ENCODE measurements at places on chromosomes 2 and 18.

DNA sequence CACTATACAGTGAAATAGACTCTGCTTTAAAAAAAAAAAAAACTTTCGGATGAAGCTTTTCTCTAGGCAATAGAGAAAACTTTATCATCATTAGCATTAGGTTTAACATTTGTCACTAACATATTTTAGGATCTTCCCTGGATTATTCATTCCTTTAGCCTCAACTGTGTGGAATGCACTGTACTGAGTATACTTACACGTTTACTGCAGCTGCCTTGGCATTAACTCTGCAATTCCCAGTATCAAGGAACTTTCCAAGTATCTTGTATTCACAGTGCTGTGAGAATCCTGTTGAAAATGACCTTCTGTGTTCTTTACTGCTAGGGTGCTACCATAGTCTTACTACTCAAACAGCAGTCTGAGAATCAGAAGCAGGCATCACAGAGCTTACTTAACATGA lies 328.2 kb upstream of the COL3A1 start:
- no peak for DNase-seq

GRCh38 chr2:216784456-216784855 lies 75.4 kb downstream of the TNP1 start:
- DNase-seq: no peak

DNA sequence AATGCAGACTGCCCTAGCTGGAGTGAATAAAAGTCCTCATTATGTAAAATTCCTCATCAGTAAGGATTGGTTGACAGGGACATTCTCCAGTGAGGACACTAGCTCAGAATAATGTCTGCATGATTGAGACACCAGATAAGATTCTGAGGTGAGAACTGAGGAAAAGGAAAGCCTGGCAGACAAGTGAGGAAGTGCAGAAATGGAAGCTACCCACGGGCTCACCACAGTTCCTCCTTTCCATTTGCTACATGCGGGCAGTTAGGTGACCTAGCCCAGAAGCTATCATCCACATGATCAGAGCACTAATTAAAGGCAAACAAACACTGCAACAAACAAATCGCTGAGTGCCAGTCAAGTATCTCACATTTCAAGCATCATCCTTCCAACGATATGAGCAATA lies 27.7 kb downstream of the NETO1 start:
- no peak for DNase-seq

DNA sequence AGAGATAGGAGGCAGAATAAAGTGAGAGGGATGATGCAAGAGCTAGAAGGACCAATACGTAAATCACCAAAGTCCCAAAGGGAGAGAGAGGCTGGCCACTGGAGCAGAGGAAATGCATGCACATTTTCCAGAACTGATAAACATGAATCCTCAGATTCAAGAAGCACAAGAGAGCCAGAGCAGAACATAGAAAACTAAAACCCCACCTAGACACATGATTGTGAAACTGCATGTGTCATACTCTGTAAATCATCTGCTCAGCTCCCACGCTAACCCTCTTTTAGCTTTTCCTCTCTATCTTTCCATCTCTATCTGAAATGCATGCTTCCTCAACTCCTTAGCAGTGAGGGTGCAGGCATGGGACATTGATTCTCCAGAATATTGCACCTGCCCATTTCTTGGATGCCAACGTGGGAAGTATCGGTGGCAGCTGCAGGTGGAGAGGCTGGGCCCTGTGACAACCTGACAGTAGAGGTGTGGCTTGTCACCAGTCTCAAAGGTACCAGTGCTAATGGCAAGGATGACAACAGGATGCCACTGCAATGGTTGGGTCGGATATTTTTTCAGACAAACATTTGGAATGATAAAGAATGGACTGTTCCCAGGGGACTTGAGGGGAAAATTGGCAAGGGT lies 89.3 kb upstream of the OTOS start:
- no peak for DNase-seq

DNA sequence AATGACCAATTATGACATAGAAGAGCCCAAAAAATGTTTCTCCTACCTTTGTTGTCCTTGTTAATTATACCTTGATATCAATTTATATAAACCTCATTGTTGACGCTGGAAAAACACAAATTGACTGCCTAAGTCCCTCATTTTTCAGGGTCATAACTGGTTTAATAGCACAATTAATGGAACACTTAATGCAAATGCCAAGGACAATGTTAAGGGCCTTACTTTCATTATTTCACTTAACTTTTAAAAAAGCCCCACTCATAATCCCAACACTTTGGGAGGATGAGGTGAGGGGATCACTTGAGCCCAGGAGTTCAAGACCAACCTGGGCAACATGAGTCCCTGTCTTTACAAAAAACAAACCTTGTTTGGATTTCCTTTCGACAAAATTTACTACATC lies 3.5 kb upstream of the STPG4 start:
- no peak for DNase-seq

- DNase-seq: no peak
These were observed 305.5 kb upstream of the HDAC4 start for GRCh38 chr2:239706367-239706766.

DNA sequence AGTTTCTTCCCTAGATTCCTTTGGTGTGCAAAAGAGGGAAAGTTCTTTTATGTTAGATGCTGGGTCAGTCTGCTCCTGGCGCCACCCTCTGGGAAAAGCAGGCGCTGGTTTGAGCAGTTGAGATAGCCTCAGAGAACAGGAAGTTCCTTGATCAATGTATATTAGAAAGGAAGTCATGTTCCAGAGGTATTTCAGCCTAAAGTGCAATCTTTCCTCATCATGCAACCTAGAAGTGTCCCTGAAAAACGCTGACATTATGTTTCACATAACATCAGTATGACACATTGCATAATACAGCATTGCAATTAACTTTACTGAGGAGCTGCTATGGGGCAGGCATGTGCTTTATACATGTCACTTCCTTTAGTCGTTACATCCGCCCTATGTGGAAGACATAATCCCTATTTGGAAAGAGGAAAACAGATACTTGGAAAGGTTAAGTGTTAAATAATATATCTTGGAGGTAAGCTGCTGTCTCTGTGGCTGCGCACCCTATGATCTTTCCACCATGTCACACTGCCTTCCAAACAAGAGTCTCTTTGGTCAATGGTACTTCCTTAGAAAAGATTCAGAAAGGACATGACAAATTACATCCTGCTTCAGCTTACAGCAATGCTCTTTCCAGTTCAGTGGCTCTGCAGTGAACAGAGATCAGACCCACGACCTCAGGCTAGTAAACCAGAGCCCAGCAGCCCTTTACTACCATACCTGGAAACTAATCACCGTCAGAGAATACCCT lies 369.7 kb downstream of the RAD51AP2 start:
- DNase-seq: no peak

GRCh38 chr2:240765007-240765406 lies 55.0 kb downstream of the KIF1A start:
- no peak for DNase-seq

DNA sequence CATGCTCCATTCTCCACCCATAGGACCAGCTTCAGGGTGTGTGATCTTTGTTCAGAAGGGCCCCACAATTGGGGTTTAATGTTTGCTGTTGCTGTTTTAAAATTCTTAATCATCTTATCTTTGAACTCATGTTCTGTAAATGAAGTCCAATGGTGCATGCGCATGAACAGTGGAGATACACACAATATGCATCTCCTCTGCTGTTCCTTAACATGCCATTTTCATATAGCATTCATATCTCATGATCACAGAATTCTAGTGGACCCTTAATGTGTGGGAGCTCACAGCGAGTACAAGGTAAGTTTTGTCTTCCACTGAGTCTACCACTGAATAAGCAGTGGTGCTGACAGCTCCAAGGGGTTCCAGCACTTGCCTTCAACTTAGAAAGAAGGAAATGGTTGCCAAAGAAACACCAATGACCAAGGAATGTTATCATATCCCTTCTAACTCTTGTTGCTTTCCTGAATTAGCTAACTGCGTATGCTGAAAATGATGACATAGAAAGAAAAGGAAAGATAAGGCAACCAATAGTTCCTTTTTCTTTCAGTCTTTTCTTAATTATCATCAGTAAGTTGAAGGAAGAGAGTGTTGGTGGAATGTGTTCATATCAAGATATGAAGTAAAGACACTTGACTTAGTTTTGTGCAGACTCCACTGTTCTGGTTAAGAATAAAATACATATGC lies 258.9 kb upstream of the FBXO11 start:
- no peak for DNase-seq

GRCh38 chr2:108139521-108139920 lies 100.2 kb upstream of the SULT1C3 start:
- no peak for DNase-seq

DNA sequence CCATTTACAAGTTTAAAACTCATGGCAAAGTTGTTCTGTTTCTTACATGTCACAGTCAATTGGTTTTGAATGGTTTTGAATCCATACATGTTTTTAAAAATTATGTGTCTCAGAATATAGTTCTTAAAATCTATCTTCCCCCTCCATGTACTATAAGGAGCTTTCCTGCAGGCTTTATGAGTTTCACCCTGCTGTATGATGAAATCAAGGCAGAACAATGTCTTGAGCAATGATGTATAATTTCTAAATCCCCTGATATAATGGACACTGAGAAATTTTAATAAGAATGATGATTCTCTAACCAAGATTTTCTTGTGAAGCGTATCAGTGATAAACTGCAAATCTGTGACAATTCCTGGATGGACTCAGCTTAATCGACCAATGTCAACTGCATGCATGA lies 10.6 kb upstream of the ZNF516 start:
- DNase-seq: no peak

GRCh38 chr2:92074549-92074898 lies 2796.7 kb upstream of the TEKT4 start:
- no peak for DNase-seq

DNA sequence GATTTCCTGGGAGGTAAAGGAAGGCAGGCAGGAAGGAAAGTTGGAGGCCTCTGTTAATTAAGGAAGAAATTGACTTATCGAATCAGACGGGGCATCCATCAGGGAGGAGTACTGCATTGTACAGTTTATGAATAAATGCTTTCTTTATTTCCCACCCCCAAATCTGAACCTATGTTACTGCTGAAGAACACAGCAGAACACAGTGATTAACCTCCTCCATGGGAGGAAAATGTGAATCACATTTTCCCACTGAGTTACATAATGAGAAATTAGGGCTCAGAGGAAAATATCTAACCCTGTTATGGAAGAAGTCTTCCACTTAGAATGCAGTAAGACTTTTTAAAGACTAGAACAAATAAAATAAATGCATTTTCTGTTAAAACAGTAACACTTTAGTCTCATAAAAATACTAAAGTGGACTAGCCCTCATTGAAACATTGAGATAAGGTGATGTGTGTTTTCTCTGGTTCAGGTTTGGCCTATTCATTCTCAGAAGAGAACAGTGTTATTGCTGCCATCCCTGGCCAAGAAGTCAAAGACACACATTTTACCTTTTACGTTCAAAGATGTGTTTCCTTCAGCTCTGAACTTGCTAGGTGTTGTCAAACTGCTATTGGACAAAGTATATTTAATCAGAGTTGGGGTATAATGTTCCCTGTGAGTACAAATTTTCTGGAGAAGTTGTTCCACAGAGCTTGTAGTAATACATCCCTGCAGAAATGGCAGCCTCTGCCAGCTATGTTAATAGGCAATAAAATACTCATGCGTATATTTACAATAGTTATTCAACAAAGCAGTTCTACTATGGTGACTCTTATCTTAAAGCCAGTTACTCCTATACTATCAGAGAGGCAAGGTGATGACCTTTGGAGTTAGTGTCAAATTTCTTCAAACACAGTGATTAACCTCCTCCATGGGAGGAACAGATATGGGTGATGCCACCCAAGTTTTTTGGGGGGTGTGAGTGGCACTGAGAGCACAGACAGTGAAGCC lies 11.1 kb downstream of the DNAH6 start:
- no peak for DNase-seq

DNA sequence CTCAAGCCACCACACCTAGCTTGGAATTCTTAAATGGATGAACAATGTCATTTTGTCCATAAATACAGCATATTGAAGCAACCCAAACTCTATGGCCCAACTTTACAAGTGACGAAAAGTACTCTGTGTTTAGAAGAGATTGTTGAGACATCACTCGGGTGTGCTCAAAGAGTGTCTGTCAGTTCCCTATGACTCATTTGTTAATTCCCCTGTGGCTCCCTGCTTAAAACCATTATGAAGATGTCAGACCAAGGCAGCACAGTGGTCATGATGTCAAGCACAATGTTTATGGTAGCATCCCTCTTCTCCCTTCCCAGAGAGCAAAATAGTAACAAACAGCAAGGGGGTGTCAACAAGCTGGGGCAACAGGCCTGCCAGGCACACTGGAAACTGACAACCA lies 3.0 kb downstream of the LYG1 start:
- no peak for DNase-seq

GRCh38 chr2:69635432-69635831 lies 8.1 kb downstream of the AAK1 start:
- no peak for DNase-seq

DNA sequence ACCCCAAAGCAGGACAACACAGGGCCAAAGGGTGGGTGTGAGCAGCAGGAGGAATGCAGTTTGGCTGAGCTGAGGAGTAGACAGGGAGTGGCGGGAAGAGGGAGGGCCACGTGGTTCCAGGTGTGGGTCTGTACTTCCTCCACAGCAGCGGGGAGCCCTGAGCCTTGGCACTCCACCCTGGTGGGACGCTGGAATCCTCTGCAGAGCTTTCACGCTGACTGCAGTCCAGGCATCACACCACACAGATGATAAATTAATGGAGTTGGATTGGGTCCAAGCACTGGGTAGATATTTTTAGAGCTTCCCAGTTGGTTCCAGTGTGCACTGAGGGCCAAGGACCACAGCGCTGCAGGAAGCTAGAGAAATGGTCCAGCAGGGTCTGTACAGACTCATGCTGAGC lies 67.0 kb upstream of the TMEM200C start:
- no peak for DNase-seq

- DNase-seq: peak; percentile 43
These were observed 125.9 kb downstream of the ACOXL start for GRCh38 chr2:110858135-110858725.

DNA sequence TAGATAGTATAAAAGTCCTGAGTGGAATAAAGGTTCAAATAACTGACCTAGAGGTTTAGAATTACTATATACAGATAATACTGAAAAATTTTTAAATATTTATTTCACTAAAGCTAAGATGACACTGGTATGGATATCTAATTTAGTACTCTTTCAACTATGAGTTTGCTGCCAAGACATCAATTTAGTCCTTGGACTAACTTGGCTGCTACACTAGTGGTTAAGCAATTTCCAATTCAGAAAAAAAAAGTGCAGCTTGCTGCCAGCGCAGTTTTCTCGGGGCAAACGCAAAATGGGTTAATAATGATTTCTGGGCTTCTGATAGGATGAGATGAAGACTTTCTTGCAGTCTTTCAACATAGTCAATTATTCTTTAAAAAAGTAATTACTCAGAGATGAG lies 10.8 kb downstream of the BUB1 start:
- no peak for DNase-seq

DNA sequence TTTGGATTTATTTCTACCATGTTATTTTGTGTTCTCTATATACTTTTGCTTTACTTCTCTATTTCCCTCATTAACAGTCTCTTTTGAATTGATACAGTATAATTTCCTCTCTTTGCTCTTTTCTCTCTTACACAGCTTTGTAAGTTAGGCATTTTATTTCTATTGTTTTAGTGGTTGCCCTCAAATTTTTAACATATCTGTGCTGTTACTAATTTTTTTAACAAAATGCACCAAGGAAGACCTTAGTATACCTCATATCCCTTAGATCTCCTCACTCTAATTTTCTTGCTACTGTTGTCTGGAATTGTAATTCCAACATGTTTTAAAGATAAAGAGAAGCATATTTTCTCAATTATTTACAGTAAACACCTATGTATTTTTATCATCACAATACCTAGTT lies 416.8 kb upstream of the SLC14A2 start:
- no peak for DNase-seq

GRCh38 chr2:96325884-96326255 lies 753 bp downstream of the ITPRIPL1 start:
- DNase-seq: peak; percentile 37

GRCh38 chr18:79955302-79956075 lies 4.0 kb upstream of the SLC66A2 start:
- no peak for DNase-seq
